ENCODE measurements at places on chromosomes 11 and 22.

- no peak for DNase-seq
Measured at GRCh38 chr11:35012467-35013191, 96.2 kb downstream of the PDHX start.

GRCh38 chr11:86719781-86720463, 47.5 kb upstream of the ME3 start:
- no peak for DNase-seq

DNA sequence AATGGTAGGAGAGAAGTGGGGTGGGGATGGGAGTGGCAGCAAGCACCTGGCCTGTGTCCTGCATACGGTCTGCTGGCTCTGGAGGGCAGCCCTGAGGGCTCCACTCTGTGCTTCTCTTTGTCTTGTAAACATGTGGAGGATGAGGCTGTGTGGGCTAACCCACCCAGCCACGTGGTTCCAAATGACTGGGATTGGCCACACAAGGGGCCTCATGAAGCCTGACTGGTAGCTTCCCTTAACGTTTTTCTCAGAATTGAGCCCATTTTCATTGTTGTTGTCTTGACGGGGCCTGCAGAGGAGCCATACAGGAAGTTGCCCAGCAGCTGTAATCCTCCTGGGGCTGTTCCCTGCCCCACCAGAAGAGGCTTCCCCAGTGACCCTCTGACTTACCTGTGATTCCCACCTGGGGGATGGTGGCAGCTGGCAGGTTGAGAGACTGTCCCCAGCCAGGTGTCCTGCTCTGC, 18.0 kb downstream of the DERL3 start:
- DNase-seq = no peak

DNA sequence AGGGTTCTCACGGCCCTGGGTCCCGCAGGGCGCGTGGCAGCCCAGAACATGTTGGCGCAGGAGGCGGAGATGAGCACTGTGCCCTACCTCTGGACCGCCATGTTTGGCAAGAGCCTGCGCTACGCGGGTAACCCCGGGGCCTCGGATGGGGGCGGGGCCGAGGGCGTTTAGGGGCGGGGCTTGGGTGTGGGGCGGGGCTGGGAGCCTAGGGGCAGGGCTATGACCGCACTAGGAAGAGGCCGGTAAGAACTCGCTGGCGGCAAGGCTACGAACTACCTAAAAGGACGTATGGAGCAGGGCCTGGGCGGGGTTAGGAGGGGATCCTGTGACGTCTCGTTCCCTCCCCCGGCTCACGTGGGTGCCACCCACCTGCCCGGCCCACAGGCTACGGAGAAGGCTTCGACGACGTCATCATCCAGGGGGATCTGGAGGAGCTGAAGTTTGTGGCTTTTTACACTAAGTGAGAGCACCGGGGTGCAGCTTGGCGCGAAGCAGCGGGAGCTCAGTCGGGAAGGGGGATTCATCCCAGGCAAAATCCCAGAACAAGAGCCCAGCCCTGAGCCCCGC, 2.8 kb upstream of the LZTR1 start:
- peak; percentile 38 for DNase-seq

GRCh38 chr11:16843294-16843693, 104.8 kb downstream of the C11orf58 start:
- no peak for DNase-seq

GRCh38 chr11:79263001-79263400, 177.8 kb downstream of the TENM4 start:
- DNase-seq = no peak

DNA sequence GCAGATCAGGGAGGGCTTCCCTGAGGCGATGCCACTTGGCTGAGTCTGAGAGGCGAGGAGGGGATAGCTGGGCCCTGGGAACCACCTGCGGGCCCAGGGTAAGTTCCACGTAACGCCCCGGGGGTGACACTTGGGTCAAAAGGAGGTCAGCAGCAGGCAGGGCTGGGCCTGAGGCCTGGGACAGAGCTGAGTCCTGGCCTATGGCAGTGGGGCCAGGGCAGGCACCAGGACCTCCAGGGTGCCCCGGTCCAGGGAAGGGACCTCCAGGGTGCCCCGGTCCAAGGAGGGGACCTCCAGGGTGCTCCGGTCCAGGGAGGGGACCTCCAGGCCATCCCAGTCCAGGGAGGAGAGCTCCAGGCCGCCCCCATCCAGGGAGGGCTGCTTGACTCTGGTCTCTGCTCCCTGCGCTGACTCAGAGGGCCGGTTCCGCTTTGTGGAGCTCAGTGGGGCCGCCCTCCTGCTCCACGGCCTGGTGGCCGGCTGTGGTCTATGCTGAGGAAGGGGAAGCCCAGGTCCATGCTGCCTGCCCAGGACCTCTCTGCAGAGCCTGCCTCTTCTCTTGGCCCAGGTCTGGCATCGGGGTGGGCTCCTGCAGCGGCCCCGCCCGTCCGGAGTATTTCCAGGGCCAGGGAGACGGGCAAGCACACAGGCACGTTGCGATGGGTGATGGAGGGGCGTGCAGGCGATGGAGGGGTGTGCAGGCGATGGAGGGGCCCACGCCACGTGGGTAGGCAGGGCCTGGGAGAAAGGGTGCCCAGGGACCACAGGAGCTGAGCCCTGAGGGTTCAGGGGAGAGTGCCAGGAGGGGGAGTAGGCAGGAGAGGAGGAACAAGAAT, 19.5 kb upstream of the WNT7B start:
- no peak for DNase-seq

- DNase-seq = no peak
Measured at GRCh38 chr11:720017-720641, 14.1 kb downstream of the EPS8L2 start.

GRCh38 chr22:33597274-33597985, 322.8 kb downstream of the LARGE1 start:
- no peak for DNase-seq

DNA sequence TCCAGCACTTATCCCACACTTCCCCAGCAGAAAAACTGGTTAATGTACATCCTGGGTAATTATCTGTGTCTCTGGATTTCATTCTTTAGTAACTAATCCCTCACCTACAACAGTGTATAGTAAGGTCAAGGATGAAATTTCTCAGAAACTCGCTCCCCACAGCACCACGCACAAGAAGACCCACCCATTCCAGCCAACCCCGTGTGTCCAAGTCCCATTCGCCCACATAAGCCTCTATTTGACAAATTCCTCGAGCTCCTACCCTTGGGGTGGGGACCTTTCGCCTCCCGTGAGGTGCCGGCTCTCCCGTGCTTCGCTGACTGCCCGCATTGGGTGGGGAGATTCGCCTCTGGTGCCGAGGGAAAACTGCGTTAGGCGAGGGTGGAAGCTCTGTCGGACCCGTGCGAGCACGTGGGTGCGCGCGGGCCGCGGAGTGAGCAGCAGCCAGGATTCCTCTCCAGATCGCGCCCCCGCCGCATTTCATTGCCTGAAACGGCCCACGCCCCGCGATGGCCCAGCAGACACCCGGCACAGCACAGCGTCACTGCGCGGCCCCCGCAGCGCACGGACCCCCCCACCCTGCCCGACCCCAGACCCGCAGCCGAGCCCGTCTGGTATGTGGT, 866 bp downstream of the EXPH5 start:
- no peak for DNase-seq

GRCh38 chr11:35511666-35512065, 13.8 kb downstream of the PAMR1 start:
- no peak for DNase-seq
